ENCODE measurements at places on chromosomes 12 and 14. TPM values are rescaled to one million over a fixed set of nuclear protein-coding genes. Genes with fewer than 3 reads are reported as not detected.

The SDR9C7 gene
- 2.9 TPM for total RNA-seq

The CLEC7A gene
- 36.1 TPM for total RNA-seq

The CCDC38 gene
- total RNA-seq: not detected

The KCNA5 gene
- 1.8 TPM for total RNA-seq

The ACRBP gene
- total RNA-seq: 4.0 TPM

The ADAM21 gene
- total RNA-seq: not detected

GRCh38 chr14:103528146-103528586 is 830 bp upstream of the TRMT61A start:
- DNase-seq: no peak
- peaks cover 72% of the 10 kb centered on the region for H3K4me1 ChIP-seq
- no peaks in the 10 kb centered on the region for H3K36me3 ChIP-seq
- H3K4me3 ChIP-seq: peak overlapping the region; percentile 70
- H3K27me3 ChIP-seq: no peaks in the 10 kb centered on the region
- peak overlapping the region; percentile 90 for H3K27ac ChIP-seq

DNA sequence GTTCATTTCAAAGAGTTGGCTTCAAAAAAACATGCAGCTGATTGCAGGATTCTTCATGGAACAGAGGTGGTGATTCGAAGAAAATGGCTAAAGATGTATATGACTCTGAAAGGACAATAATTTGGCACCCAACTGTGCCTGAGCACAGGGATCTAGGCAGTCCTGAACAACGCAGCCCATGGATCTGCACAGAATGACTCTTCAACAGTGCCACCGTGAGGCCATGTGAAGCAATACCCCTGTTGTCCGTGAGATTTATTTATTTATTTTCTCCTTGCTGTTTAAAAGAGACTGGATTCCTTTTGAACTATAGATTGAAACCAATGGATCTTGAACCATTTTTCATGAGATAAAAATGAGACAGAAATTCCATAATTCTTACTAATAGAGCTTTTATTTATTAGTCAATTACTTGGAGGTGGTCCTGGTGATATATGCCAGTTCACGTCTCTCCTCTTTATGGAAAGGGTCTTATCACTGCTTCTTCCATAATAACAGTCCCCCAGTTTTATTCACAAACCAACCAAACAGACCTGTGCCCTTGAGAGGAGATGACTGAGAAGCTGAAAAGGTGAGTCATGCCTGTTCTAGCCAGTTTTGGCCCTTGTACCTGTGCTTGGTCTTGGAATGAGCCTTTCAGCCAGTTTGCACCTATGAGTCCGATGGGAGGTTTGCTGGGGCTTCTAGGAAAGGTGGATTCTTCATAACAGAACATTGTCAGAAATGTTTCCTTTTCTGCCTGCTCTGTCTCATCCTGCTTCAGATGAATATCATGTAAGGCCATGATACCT is 1598.3 kb downstream of the AACS start:
- H3K27ac ChIP-seq: no peak overlapping the region
- no peaks in the 10 kb centered on the region for H3K36me3 ChIP-seq
- H3K27me3 ChIP-seq: no peaks in the 10 kb centered on the region
- H3K4me1 ChIP-seq: no peaks in the 10 kb centered on the region

- no peaks in the 10 kb centered on the region for H3K27me3 ChIP-seq
- no peaks in the 10 kb centered on the region for H3K36me3 ChIP-seq
- no peaks in the 10 kb centered on the region for H3K4me1 ChIP-seq
- H3K4me3 ChIP-seq: no peak overlapping the region
- H3K27ac ChIP-seq: no peak overlapping the region
- DNase-seq: no peak
These were observed 149.7 kb upstream of the SLC16A7 start for GRCh38 chr12:59446116-59446515.

DNA sequence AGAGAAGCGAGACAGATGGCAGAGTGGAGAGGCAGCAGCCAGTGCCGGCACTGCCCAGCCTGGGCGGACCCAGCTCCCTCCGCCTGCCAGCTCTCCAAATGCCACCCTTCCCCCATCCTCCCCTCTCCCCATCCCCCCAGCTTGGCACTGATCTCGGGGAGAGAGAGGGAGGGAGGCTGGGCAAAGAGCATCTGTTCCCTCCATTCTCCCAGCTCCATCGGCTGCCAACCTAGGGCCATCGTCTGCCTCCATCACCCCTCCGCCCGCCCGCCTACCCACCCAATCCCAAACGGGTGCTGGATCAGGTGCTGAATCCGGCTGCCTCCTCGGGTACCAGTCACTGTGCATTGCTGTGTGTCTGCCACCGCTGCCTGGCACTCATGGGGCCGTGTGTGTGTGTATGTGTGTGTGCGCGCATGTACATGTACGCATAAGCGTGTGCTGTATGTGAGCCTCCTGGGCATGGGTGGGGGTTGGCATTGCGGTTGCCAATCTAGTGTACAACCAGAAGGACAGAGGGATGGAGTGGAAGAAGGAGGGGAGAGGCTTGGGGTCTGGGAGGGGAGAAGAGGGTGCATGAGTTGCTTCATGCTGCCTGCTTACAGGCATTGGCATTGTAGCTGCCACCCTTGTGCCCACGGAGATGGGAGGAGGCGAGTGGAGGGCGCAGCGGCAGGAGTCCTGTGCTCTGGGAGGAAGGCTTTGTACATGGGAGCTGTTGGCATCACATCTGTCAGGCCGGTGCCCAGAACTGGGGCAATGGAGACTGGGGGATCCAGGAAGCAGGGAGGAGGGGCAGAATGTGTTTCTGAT is 38.4 kb downstream of the ZFHX2 start:
- H3K4me3 ChIP-seq: no peak overlapping the region
- no peaks in the 10 kb centered on the region for H3K27me3 ChIP-seq
- DNase-seq: no peak
- H3K4me1 ChIP-seq: peaks cover 26% of the 10 kb centered on the region
- H3K27ac ChIP-seq: no peak overlapping the region
- H3K36me3 ChIP-seq: no peaks in the 10 kb centered on the region

DNA sequence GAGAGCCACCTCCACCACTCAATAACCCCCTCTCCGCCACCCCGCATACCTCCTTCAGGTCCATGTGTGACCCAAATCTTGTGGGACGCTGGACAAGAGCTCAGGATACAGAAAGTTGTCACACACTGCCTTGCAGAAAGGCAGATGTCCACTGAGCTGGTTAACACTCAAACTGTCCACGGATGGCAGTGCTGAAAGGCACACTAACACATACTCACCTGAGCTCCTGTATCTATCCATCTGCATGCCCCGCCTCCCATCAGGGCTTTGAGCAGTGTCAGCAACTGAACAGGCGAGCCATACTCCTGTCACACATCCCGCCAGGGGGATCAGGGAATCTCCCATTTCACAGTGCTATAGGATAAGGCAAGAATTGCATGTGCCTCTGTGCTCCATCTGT is 642.0 kb downstream of the GALC start:
- no peaks in the 10 kb centered on the region for H3K36me3 ChIP-seq
- H3K27ac ChIP-seq: no peak overlapping the region
- no peaks in the 10 kb centered on the region for H3K4me1 ChIP-seq

- H3K27me3 ChIP-seq: no peaks in the 10 kb centered on the region
- H3K4me3 ChIP-seq: no peak overlapping the region
- no peaks in the 10 kb centered on the region for H3K36me3 ChIP-seq
- H3K4me1 ChIP-seq: no peaks in the 10 kb centered on the region
- DNase-seq: no peak
These were observed 12.4 kb upstream of the P2RX7 start for GRCh38 chr12:121120323-121120722.

DNA sequence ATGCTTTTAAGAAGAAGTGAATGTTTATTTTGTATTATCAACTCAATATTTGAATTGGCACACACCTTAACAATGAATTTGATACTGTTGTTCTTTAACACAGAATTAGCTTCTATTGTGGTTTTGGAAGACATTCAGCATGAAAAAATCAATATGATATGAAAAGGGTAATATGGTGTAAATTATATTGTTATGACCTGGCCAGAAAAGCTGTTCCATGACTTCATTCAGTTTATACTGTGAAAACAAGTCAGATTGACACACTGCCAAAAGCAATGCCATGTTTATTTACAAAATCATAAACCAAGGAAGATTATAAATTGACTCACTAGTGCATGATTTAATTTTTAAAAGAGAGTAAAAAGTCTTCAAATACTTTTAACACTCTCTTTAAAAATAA is 851.4 kb upstream of the SEL1L start:
- H3K4me1 ChIP-seq: no peaks in the 10 kb centered on the region
- H3K36me3 ChIP-seq: no peaks in the 10 kb centered on the region
- no peak overlapping the region for H3K4me3 ChIP-seq

DNA sequence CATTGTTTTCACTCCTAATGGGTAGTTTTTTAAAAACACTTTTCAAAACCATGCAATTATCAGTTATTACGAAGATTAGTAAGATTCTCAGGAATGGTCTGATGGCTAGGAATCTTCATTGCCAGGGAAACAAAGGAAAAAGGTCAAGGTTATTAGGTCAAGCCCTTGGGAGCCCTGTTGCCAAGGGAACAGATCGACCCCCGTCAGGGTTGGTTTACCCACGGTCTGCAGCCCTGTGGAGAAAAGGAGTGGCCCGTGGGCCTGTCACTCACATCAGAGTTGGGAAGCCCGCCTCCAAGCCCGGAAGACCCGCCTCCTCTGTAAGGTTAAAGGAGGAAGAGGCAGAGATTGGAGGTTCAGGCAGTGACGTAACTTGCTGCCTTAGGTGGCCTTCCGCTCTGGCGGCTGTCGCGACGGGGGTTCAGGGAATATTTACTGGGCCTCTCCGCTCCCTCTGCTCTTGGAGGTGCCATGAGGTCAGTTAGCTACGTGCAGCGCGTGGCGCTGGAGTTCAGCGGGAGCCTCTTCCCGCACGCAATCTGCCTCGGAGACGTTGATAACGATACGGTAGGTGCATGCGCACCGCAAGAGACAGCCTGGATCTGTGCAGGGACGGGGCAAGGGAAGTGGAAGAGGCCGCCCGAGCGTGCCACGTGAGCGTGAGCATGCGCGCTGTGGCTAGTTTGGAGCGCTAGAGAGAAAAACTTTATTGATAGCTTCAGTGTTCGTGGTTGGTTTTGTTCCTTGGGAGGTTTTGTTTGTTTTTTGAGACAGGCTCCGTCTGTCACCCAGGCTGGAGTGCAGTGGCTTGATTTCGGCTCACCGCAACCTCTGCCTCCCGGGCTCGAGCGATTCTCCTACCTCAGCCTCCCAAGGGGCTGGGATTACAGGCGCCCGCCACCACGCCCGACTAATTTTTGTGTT is at the start of gene ITFG2:
TSS of gene ITFG2 (plus strand) at position 379 of the 924 bp plus-strand sequence. CDS start at position 472, 93 bp downstream.
- H3K4me1 ChIP-seq: peaks cover 4% of the 10 kb centered on the region
- peaks cover 4% of the 10 kb centered on the region for H3K36me3 ChIP-seq
- H3K27ac ChIP-seq: peak within 1 kb of the TSS; percentile 98
- no peaks in the 10 kb centered on the region for H3K27me3 ChIP-seq
- DNase-seq: peak; percentile 93
